ENCODE measurements at places on chromosomes 3 and 15.

GRCh38 chr3:181631901-181632300, 79.8 kb upstream of the SOX2 start:
- DNase-seq: no peak

DNA sequence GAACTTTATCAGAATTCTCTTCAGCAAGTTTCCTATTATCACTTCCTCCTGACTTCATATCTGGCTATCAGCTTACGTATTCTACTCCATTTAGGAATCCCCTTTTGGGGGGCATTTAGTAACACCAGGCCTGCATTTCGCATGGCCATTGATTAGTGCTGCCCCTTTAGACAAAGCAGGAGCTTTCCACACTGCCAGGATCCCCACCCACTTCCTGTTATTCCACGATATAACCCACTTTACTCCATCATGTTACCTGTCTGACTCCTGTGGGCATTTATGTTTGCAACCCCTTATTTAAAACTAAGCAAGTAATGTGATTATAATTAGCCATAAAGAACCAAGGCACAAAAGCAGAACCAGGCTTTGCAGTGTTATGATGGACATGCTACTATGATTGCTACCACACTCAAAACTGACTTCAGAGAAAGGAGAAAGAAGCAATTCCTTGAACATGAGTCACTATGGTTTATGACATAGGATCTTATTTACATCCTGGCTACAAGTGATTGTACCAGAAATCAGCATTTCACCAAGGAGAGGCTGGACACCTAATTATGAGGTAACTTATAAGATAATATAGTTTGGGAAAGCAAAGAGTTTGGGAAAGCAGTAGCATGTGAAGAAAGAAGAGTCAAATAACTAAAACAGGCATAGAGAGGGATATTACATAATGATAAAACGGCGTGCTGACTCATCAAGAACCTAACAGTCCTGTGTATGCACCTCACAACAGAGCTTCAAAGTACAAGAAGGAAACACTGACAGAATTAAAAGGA, 96.3 kb downstream of the IGSF11 start:
- DNase-seq: no peak

DNA sequence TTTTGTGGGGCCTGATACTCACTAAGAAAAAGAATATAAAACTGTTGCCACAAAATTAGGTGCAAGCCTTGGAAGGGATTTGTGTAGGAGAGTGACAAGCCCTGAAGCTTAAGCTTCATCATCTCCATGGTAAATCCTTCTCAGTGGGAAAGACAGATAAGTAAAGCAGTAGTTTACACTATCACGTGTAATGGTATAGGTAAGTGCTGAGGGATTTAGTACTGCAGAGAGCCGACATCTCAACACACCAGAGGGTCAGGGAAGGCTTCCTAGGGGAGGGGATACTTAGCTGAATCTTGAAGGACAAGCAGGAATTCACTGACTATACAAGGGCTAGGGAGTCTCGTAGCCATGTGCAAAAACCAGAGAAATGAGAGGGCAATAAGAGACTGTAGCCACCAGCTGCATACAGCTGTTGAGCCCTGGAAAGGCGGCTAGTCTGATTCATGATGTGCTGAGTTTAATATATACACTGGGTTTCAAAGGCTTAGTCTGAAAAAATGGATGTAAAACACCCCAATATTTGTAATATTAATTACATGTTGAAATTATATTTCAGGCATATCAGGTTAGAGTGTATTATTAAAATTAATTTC, 11.1 kb downstream of the SLC24A1 start:
- no peak for DNase-seq

DNA sequence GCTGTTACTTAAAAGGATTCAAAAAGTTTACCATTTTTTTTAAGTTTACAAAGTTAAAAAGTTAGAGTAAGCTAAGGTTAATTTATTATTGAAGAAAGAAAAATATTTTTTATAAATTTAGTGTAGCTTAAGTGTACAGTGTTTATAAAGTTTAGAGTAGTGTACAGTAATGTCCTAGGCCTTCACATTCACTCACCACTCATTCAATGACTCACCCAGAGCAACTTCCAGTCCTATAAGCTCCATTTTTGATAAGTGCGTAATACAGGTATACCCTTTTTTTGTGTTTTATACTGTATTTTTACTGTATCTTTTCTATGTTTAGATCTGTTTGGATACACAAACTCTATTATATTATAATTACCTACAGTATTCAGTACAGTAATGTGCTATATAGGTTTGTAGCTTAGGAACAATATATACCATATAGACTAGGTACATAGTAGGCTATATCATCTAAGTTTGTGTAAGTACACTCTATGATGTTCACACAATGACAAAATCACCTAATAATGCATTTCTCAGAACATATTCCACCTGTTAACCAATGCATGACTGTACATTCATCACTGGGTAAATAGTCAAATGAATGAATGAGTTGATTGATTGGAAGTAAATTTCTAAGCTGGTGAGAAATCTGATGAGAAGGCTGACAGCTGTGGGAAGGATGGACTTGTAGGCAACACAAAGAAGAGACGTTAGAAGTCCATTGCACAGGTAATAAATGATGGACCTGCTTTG, 95.2 kb upstream of the CDIN1 start:
- DNase-seq: no peak

DNA sequence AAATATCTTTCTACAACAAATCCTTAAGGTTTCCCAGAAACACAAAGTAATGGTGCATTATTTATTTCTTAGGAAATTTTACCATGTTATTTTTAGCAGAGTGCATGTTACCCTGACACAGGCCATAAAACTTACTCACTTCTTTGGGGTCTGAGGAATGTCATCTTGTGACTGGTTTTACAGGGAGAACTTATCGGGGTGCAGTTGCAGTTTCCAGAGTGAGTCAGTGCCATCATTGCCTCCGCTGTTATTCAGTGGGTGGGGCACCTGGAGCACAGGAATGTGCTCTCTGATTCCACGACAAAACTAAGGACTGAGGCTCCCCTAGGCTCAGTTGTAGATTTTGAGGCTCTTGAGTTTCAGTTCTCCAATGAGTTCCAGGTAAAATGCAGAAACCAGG, 11.1 kb upstream of the GREM1 start:
- DNase-seq: no peak

GRCh38 chr3:71310980-71311660, 272.4 kb downstream of the FOXP1 start:
- no peak for DNase-seq

DNA sequence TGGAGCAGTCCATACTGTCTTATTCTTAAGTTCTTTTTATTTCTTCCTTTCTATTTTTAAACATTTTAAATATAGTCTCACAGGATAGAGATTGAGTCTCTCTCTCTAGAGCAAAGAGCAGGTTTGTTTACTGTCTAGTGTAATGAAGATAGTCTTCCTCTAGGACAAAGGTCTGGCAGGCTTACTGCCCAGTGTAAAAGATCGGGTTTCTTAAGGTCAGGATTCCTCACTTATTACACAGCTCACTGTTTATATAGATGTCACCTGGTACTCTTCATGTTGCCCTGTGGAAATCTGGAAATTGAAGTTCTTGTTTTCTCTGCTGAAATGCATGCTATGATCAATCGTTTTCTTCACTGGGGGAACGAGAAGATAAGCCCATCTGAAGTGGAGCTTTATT, 76.0 kb downstream of the ZBBX start:
- DNase-seq: no peak

GRCh38 chr3:121660356-121661171, at the start of gene HCLS1:
TSS of gene HCLS1 (minus strand) at chr3:121660903. CDS start at chr3:121658347, 2,556 bp downstream.
- DNase-seq: peak; percentile 80

DNA sequence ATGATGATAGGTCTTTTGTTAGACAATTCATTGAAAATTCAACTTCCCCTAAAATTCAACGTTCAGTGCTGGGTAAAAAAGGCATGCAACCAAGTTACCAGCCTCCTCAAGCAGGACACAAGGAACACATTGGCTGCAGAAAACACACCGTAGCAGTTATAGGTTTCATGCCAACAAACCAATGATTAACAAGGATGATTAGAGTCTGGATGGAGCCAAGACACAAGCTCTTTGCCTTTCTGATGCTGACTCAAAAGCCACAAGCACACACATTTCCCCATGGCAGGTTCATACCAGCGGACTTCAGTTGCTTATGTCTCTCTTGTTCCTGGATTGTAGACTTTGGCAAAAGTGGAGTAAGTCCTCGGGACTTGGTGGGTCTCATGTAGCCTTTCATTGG, 105.8 kb downstream of the DHX30 start:
- no peak for DNase-seq

- no peak for DNase-seq
Measured at GRCh38 chr15:51939216-51939615, 32.4 kb downstream of the LEO1 start.

DNA sequence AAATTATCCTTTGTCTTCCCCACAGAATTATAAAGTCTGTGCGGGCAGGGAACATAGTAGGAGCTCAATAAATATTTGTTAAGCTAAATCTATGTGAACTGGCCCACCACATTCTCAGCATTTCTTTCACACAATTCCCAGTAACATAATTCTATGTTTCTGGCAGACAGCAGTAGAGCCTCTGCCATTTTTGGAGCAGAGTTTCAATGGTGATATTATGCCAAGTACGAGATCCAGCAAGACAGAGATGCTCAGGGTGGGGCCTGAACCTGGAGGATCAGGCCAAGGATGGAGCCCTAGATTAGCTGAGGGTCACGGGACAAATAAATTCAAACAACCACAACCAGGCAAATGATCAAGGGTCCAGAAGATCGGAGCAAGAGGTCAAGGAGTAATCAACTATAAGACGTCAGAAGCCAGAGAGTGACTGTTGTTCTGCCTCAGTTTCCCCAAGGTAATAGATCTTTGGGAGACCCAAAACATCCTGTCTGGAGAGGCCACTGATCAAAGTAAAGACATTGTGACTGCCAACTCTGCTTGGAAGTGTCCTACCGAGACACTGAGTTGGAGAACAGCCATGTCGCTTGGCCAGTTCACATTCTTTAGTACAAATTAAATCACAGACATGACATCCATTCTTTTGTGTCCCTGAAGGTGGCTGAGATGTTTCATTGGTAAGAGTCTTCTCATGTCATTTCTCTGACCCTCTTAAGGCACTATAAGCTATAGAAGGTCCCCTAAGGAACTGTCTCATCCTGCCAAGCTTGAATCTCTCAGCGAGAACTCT, 15.4 kb downstream of the SRGAP3 start:
- DNase-seq: no peak

DNA sequence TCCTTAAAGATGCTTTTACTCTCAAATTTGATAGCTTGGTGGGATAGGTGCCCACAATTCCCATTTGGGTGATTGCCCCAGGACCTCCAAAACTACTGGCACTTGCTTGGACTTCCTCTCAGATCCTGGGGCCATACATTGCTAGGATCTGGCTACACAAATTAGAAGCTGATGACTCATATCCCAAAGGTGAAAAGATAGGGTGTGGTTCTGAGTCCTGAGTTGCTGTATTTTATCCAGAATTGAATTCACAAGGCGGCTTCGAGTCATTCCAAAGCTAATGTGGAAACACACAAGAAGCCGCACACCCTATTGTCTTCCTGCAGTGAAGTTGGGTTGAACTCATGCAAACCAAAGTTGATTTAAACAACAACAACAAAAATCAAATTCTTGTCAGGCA, 53.4 kb downstream of the DUT start:
- DNase-seq: no peak

GRCh38 chr15:81940467-81941451, 105.1 kb downstream of the MEX3B start:
- DNase-seq: no peak

DNA sequence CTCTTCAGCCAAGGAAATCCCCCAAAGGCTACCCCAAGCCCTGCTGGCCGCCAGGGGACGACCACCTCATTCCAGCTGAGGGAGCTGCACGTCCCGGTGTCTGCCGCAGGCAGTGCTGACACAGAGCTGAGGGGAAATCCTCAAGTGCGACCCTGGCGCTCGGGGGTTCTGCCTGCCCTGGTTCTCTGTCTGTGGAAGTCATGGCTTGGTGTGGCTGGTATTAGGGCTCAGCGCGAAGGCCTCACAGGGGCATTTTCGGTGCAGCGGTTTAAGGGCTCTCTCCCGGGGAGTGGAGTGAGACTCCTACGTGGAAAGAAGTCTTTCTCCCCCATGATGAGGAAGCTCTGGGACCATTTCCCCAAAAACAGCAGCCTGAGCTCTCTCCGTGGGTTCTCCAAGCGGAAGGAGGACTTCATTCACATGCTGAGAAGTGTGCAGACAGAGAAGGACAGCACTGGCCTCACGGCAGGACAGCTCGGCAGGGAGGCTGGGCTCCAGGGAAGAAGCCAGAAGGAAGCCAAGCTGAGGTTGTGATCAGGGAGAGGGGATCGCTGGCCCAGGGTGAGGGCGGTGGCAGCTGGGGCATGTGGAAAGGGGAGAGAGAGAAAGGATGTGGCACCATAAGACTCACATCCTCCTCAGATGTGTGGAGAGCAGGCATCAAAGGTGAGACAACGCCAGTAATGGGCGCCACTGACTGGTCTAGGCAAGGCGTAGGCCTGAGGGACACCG, 48.6 kb downstream of the KLF15 start:
- no peak for DNase-seq

GRCh38 chr3:32009957-32010356, 28.4 kb downstream of the ZNF860 start:
- DNase-seq: peak; percentile 68

GRCh38 chr15:57505056-57505715, 86.5 kb upstream of the MYZAP start:
- no peak for DNase-seq

DNA sequence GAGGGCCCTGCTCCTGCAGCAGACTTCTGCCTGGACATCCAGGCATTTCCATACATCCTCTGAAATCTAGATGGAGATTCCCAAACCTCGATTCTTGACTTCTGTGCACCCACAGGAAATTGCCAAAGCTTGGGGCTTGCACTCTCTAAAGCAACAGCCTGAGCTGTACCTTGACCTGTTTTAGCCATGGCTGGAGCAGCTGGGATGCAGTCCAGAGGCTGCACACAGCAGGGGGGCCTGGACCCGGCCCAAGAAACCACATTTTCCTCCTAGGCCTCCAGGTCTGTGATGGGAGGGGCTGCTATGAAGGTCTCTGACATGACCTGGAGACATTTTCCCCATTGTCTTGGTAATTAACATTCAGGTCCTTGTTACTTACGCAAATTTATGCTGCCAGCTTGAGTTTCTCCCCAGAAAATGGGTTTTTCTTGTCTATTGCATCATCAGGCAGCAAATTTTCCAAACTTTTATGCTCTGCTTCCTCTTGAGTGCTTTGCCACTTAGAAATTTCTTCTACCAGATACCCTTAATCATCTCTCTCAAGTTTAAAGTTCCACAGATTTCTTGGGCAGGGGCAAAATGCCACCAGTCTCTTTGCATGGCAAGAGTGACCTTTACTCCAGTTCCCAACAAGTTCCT, 11.8 kb upstream of the MYO5A start:
- no peak for DNase-seq

DNA sequence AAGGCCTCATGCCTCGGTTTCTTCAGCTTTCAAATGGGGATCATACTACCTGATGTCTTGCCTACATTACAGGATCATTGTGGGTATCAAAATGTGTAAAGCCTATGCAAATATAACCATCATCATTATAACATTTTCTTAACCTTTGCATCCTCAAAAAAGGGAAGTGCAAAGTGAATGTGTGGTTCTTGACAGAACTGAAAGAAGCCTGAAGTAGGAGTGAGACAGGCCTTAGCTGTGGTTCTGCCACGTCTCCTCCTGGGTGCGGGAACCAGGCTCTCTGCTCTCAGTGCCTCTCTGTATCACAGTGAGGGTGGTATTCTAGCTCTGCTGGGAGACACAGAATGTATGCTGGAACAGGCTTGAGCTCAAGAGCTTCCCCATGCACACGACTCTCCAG, 316.9 kb upstream of the ICE2 start:
- DNase-seq: peak; percentile 43

GRCh38 chr3:105866656-105867653, 1.9 kb downstream of the CBLB start:
- DNase-seq: no peak
